ENCODE measurements at places on chromosomes 11 and 22.

DNA sequence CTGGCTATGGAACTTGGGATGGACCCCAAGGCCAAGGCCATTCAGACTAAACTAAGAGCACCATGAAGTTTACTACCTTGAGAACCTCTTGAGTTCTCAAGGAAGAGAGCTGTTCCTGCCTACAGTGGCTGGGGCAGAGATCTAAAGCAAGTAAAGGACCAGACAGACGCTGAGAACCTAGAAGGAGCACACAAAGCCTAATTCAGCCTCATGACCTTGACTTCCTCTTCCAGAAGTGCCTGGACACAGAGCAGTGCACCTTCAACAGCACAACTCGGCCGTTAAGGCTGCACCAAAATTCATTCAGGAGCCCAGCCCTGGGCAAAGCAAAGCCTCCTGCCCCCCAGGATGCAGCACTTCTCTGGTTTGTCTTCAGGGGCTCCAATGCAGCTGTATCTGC is 82.9 kb upstream of the AKIP1 start:
- DNase-seq = no peak

DNA sequence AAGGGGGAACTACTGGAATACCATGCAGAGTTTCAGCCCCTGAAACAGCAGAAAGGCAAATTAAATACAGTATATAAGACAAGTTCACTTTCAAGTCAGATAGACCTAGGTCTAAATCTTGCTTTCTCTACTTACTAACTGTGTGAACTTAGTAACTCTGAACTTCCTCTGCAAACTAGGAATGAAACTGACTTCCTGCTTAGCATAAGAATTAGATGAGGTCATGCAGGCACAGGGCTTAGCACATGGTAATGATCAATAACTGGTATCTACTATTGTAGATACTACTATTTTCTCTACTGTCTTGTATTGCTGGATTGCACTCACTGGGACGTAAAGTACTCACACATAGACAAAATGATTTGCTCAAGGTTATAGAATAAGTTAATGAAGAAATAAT is 51.5 kb upstream of the MTNR1B start:
- no peak for DNase-seq

- DNase-seq = no peak
Measured at GRCh38 chr11:83125577-83125976, 31.4 kb upstream of the PCF11 start.

- peak; percentile 40 for DNase-seq
Measured at GRCh38 chr11:134045799-134046635, 22.9 kb upstream of the JAM3 start.

GRCh38 chr11:7050191-7050590 is 29.9 kb downstream of the NLRP14 start:
- no peak for DNase-seq

Data from CD4-positive, alpha-beta T cell treated with Interleukin-17A for 1 hour (primary cell).